ENCODE measurements at places on chromosomes 13 and 19.

GRCh38 chr19:9306443-9306842 lies 3.2 kb downstream of the ZNF699 start:
- DNase-seq = no peak

- no peak for DNase-seq
These were observed 2009.5 kb upstream of the PCDH20 start for GRCh38 chr13:63425131-63425530.

DNA sequence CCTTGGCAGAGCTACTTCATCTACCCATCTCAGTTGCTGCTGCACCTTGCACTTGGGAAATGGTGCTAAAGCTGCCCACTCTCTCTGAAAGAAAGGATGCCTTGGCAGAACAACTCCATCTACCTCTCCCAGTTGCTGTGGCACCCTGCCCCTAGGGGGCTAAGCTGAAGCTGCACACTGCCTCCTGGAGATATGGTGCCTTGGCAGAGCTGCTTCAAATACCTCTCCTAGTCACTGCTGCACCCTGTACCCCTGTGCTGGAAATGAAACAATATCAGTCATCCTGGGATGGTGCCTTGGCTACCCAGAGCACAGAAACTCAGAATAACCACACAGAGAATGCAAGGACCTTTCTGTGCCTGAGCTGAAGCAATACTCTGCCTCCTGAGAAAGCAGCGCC lies 615.8 kb downstream of the DIAPH3 start:
- no peak for DNase-seq

DNA sequence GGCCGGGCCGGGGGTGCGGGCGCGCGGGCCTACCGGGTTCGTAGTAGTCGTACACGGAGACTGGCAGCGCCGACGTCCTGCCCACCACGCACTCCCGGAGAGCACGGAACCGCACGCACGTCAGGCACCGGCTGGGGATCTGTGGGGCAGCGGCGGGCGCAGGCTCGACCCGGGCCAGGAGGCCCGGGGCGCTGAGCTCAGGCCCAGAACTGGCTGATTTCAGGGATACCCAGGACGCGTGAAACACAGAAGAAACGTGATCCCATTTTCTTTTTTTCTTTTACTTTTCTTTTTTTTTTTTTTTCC lies 9.0 kb downstream of the F2RL3 start:
- DNase-seq = no peak

- no peak for DNase-seq
These were observed 13.6 kb downstream of the CCDC97 start for GRCh38 chr19:41323430-41324125.

DNA sequence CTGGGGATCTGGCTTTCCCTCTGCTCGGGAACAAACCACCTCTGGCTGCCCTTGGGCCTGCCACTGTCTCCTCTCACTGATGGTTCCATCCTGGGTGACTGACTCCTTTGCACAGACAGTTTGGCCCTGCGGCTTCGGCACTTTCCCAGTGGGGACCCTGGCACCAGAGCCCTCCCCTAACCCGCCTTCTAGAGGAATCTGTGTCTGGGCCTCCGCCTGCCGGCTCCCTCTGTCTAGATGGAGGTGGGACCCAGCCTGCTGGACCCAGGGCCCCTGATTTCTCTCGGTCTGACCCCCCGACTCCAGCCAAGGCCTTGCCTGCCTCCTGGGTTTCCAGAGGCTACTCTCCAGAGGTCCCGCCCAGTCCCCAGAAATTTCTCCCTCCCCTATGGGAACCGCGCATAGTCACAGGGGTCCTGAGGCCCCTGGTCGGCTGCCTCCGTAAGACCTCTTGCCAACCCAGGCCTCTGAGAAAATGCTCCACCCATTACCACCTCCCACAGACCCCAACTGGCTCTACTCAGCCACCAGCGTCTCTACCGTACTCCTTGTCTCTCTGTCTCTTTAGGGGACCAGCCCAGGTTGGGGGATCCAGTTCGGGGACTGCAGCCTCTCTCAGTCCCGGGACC lies 2.7 kb downstream of the CCDC106 start:
- no peak for DNase-seq

- DNase-seq = peak; percentile 67
These were observed 29.7 kb downstream of the NAXD start for GRCh38 chr13:110644892-110645521.

GRCh38 chr13:28528848-28529247 lies 33.9 kb upstream of the FLT1 start:
- no peak for DNase-seq

- DNase-seq = peak; percentile 19
These were observed 70.1 kb downstream of the GGACT start for GRCh38 chr13:100518394-100519062.

GRCh38 chr19:30061223-30062064 lies 119.4 kb downstream of the URI1 start:
- peak; percentile 43 for DNase-seq

DNA sequence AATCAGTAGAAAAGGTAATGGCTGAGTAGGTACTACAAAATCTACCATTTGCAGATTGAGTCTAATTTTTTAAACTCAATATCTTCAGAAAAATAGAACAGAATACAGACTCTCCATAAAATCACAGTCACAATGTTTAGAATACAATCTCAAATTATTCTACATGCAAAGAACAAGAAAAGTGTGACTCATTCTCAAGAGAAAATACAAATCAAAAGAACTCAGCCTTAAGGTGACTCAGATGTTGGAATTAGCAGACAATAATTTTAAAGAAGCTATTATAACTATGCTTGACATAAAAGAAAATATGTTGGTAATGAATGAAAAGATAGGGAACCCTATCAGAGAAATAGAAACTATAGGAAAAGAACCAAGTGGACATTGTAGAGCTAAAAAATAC lies 78.9 kb downstream of the RXFP2 start:
- no peak for DNase-seq

DNA sequence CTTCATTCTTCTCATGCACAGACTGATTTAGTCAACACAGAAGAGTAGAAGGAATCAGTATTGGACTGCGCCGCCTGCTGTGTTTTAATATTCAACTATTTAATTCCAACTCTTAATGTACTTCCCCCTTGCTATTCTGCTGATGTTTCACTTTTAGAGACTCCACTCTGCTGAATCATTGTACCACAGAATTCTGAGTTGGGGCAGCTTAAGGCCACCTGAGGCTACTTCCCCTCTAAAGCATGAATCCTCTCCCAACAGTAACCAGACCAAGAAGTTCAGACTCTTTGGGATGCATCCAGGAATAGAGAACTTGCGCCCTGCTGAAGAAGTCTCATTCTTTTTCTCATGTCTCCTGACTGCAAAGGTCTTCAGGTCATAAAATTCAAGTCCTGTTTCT lies 708.8 kb downstream of the UQCRFS1 start:
- DNase-seq = no peak

- no peak for DNase-seq
These were observed 48.8 kb downstream of the BICRA start for GRCh38 chr19:47657719-47658118.

DNA sequence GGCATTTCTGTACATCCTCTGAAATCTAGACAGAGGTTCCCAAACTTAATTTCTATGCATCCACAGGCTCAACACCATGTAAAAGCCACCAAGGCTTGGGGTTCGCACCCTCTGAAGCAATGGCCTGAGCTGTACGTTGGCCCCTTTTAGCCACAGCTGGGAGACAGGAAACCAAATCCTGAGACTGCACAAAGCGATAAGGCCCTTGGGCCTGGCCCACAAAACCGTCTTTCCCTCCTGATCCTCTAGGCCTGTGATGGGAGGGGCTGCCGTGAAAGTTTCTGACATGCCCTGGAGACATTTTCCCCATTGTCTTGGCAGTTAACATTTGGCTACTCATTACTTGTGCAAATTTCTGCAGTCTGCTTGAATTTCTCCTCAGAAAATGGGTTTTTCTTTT lies 766.4 kb downstream of the GPC5 start:
- no peak for DNase-seq

GRCh38 chr13:87535911-87536310 lies 135.3 kb upstream of the SLITRK5 start:
- DNase-seq = no peak

- DNase-seq = peak; percentile 17
These were observed 22.0 kb downstream of the CEACAM4 start for GRCh38 chr19:41604831-41605230.

DNA sequence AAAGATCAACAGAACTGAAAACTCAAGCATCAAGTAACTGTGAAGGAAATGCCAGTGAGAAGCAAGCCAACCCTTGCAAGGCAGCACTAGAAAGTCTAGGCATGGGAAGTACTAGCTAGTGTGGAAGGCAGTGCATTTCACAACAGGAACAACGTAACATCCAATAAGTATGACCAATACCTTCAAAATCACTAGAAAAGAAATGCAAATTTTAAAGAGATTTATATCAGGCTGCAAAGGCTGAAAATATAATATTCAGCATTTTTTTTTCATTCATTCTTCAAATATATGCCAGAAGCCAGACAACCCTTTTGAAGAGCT lies 121.9 kb downstream of the DLEU7 start:
- DNase-seq = no peak

DNA sequence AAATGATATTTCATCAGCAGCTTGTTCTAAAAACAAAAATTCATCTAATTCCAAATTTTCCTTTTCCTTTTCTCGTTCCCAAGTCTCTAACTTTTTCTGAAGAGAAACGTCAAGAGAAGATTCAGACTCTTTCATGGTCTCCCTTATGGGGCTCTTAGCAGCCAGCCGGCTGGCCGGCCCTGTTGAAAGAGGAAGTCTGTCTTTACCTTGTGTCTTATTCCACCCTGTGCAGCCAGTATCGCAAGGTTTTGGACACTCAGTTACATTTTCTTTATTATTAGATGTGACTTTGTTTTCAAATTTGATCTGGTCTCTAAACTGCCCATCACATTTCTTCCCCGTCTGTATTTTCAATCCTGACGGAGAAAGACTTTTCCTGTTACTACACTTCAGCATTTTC lies 142.3 kb downstream of the RNF17 start:
- no peak for DNase-seq

- DNase-seq = peak; percentile 89
These were observed 3.7 kb upstream of the SPIB start for GRCh38 chr19:50414864-50415660.

DNA sequence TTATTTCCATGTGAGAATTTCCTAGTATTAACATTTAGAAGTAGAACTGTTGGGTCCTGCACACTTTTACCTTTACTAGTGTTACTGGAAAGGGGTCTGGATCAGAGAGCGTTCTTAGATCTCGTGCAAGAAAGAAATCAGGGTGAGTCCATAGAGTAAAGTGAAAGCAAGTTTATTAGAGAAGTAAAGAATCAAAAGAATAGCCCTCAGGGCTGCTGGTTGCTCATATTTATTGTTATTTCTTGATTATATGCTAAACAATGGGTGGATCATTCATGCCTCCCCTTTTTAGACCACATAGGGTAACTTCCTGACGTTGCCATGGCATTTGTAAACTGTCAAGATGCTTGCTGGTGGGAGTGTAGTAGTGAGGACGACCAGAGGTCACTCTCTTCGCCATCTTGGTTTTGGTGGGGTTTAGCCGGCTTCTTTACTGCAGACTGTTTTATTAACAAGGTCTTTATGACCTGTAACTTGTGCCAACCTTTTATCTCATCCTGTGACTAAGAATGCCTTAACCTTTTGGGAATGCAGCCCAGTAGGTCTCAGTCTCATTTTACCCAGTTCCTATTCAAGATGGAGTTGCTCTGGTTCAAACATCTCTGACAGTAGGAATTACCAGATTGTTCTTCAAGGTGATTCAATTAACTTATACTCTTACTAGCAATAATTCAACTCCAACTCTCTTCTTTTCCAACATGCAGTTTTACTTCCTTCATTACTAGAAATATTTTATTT lies 27.4 kb downstream of the NDFIP2 start:
- no peak for DNase-seq

GRCh38 chr19:47100290-47100689 lies 13.3 kb downstream of the ZC3H4 start:
- DNase-seq = no peak

Data from activated CD8-positive, alpha-beta memory T cell treated with anti-CD3 and anti-CD28 coated beads for 24 hours (primary cell).